Umbilical cord (tissue), 2 donors: ENCODE measurements at places on chromosomes 2 and 18. TPM values are rescaled to one million over a fixed set of nuclear protein-coding genes. Genes with fewer than 3 reads are reported as not detected.

DNA sequence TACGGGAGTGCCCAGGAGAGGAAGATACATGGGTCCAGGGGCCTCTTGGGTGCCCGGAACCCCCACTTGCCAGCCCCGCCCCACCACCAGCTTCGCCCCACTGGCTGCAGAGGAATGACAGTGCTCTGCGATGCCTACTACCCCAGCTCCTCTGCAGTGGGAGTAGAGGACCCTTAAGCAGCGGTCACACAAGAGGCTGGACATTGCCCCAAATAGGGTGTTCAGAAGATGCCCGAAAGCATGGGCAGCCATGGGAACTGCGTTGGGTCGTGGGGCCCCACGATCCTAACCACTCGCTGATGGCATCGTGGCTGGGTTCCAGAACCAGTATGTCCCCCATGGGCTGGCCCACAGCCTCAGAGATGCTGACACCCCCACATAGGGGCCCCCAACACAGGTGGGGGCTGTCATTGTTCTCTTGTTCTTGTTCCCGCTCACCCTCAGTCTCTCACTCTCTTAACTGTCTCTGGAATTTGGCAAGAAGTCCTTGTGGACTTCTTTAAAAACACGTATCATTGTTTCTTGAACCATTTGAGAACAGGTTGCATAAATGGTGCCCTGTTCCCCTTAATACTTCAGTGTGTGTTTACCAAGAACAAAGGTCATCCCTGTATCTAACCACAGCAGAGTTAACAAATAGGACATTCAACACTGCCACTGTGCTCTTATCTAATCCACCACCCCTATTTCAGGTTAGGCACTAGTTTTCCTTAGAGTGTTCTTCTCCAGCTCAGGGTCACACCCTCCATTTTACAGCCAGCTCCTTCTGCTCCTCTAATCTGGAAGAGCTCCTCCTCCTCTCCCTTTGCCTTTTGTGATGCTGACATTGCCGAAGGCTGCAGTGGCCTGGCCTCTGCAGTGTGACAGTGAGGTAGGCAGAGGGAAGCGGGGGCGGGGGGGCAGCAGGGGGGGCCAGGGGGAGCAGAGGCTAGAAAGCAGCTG is 76.3 kb downstream of the STPG4 start:
- no peak for DNase-seq

DNA sequence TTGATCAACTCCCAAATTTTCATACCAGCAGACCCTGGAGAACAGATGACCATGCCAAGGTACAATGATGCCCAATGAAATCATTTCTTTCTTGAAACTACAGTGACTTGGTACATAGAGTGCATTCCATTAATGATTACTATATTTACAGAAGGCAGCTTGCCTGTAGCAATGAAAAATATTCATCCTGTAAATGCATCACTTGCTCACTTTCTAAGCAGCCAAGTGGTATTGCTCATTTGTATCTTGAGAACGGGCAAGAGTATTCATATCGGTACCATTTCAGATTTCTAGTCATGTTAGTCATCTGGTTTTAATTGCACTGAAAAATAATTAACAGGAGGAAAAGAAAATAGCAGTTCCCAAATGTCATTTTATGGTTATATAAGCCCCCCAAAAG is 59.6 kb downstream of the VIL1 start:
- no peak for DNase-seq

DNA sequence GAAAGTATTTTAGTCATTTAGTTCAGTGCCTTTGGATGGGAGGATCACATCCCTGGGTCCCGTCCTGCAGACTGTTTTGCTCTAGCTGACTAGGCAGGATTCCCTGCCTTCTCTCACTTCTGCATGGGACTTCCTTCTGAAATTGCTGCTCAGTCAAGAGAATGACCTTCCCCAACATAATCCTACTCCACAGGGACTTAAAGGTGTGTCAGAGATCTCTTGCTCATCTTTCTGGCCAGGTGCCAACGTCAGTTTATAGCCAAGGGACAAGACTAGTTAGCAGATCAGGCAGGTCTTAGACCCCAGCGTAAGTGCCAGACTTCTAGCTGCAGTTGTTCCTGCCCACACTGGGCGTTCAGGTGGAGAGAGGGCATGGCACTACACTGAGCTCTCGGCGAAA is 9.5 kb upstream of the IL1B start:
- no peak for DNase-seq

GRCh38 chr18:2337552-2338141 is 233.7 kb downstream of the METTL4 start:
- no peak for DNase-seq

The CFAP221 gene
- 20.7 TPM for total RNA-seq

GRCh38 chr2:127606625-127607398 is 39.1 kb upstream of the GPR17 start:
- no peak for DNase-seq

GRCh38 chr2:138823666-138824065 is 43.5 kb upstream of the NXPH2 start:
- DNase-seq: no peak

The PRSS56 gene
- total RNA-seq: not detected

GRCh38 chr2:69464575-69464974 is 27.3 kb upstream of the NFU1 start:
- DNase-seq: peak; percentile 97

DNA sequence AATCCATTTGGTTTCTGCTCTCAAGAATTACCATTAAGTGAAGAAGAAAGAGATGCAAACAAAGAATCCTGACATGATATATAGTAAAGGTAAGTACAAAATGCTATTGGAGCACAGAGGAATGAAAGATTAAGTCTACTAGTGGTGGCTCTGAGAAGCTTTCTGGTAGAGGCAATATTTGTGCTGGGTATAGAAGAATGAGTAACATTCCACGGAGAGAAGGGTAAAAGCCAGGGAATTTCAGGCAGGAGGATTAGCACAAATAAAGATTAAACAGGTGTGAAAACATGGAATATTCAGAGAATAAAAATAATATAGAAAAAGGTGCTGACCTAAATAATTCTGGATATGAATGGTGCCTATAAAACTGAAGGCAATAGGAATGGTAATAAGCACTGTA is 31.8 kb downstream of the METTL8 start:
- DNase-seq: no peak

GRCh38 chr2:119207447-119207846 is 16.2 kb upstream of the STEAP3 start:
- DNase-seq: no peak

- no peak for DNase-seq
These were observed 409.2 kb upstream of the SPHKAP start for GRCh38 chr2:228590681-228591080.

The NAT8 gene
- total RNA-seq: not detected

GRCh38 chr18:13562494-13563029 is 163.8 kb downstream of the FAM210A start:
- DNase-seq: no peak

- DNase-seq: no peak
These were observed 335.2 kb downstream of the RND3 start for GRCh38 chr2:150152230-150152629.

The CDH2 gene
- total RNA-seq: 53.4 TPM

The AGFG1 gene
- total RNA-seq: 33.9 TPM

DNA sequence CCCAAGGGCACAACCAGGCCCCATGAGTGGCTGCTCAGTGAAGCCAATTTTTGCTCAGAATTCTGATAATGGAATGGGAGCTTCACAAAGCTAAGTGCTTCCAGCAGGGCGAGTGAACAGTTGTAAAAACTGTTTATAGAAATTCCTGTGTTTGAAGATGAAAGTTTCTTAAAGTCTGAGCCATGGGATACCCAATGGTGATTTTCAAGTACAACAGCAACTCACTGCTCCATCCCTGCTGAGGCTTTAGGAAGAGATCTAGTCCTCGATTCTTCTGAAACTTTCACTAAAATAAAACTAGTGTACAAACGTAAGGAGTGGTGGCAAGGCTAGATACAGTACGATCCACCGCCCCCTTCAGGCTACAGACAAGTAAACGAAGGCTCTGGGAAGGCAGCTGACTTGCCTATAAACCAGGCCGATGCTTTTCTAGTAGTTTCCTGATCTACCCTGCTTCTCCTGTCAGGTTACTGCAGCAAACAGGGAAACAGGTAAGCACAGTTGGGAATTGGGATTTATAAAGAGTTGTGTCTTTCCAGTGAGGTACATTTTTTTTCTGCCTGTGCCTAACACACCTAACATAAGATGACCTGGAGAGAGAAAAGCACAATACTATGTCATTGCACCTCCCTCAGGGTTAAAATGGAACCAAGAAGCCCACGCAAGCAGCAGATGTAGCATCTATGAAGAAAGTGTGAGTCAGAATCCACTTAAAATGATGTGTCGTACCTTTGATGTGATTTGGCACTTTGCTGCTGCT is 108.7 kb downstream of the UXS1 start:
- DNase-seq: peak; percentile 58

The SH3RF3 gene
- total RNA-seq: 7.5 TPM

GRCh38 chr2:102286041-102286440 is 25.3 kb upstream of the IL1RL1 start:
- DNase-seq: no peak

The L3MBTL4 gene
- 14.9 TPM for total RNA-seq

DNA sequence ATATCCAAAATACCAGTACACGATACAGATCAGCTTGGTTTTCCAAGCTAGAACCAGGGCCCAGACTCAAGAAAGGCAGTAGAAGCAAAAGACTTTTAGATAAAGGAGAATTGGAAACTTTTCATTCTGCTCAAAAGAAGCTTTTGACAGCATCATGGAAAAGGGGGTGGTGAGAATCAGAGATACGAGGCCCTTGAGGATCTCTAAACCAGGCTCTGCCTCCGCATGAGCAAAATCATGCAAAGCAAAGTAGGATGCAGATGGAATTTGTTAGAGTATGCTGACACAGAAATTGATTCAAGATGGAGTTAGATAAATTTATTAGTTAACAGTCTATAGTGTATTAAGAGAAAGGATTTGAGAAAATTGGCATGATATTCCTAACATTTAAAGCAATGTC is 39.8 kb downstream of the FAM98A start:
- DNase-seq: no peak

- no peak for DNase-seq
These were observed 301.7 kb downstream of the KCNS3 start for GRCh38 chr2:18180031-18180610.

DNA sequence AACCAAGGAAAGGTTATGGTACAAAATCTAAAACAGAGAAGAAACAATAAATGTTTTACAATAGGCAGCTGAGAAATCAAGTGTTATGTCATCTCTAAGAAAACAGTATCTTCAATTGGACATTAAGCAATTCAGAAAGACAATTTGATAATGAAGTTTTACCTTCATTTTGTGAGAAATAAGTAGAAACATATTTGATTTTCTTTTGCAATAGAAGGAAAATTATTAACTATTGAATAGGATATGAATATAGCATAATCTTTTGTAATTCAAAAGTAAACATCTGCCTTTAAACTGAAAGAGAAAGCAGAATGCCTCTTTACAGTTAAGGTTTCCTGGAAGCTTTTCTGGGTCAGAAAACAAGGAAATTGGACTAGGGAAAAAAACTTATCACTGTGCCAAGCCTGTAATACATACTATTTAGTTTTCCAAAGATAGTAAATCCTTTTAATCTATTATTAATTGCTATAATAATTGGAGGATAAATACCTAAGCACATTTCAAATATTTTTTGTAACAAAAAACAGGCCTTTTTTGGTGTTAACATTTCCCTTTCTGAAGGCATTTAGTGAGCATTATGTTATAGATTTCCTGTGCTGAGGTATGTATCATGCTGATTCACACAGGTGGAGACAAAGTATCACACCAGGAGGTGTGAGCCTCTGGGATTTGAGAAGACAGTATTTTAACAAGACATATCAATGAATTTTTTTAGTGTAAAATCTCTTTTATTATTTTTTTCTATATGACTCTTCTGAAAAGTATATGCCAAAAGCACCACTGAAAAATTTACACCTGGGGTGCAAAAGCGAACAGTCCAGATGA is 947.0 kb upstream of the CDH2 start:
- DNase-seq: no peak

- DNase-seq: no peak
These were observed 356.9 kb downstream of the ZNF521 start for GRCh38 chr18:24995056-24995455.

DNA sequence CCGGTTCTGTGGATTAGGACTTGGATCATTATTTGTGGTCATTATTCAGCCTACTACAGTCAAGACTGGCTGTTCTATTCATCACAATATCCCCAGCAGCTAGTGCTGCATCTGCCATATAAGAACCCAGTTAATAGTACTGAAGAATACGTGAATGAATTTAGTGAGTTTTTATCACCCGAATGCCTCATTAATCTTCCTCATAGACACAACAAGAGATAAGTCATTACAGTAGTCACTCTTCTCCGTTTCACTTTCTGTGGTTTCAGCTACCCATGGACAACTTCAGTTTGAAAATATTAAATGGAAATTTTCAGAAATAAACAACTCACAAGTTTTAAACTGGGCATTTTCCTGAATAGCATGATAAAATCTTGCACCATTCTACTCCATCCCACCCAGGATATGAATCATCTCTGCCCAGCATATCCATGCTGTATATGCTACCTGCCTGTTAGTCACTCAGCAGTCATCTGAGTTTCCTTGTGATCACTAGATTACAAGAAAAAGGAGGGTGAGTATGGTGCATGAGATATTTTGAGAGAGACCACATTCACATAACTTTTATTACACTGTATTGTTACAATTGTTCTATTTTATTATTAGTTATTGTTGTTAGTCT is 363.7 kb upstream of the CHAC2 start:
- no peak for DNase-seq

DNA sequence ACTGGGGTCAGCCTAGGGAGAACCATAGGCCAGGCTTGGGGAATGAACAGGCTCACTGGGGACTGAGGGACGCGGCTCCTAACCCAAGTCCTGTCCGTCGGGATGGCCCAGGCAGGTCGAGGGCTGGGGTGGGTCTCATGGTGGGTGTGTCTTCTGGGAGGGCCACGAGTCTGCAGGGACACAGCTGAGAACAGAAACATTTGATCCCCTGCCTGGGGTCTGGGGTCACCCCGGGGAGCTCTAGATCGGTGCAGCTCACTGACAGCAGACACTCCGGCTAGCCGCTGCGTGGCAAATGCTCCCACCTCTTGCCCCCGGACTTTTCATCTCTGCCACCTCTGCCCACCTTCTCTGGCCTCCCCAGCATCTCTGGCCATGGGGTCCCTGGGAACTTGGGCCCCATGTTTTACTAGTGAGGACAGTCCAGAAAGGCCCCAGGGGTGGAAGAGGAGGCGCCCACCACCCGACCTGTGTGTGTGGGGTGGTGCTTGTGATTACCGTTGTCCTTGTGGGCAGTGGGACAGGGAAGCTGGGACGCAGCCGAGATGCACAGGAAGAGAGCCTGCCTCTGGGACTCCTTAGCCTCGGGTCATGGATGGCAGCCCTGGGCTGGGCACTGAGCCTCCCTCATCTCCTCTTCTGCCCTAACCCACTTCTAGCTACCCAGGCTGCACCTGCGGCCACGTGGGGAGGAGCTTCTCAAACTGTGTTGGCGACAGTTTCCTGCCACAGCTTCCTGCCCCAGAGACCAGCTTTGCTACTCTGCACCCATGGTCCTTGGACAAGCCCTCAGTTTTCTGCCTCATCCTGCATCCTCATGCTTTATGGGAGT is 4.9 kb downstream of the ZAP70 start:
- DNase-seq: no peak

DNA sequence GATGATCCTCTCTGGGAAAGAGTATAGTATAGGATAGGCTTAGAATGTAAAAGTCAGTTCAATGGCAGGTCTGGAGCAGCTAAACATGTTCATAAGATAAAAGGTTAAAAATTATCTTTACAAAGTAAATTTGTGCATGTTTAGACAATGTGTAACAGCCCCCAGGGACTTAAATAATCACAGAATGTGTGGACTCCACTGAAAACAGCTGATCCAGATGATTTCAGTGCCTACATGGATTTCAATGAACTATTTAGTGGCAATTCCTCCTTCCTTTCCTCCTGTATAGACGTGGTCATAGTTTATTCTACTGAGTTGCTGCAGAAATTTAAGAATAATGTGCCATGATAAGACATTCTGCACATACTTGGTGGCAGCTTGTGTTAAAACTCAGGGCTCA is 42.9 kb downstream of the ARHGEF33 start:
- no peak for DNase-seq
